ENCODE measurements at places on chromosomes 16 and 17.

DNA sequence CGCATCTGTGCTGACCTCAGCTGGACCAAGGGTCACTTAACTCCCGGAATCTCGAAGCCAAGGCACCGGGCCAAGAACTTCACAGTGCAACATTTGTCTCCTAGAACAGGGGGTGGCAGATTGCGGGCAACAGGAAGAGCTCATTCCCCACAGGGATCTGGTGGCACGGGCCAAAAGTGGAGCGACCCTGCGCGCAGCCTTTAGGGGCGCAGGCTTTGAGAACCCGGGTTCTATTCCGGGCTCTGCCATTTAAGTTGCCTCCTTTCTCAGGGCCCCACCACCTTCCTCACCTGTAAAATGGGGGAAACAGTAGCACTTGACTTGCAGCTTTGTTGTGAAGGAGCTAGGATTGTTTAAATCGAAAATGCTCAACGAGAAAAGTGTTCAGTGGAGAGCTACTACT is 651 bp downstream of the SHMT1 start:
- DNase-seq: no peak

DNA sequence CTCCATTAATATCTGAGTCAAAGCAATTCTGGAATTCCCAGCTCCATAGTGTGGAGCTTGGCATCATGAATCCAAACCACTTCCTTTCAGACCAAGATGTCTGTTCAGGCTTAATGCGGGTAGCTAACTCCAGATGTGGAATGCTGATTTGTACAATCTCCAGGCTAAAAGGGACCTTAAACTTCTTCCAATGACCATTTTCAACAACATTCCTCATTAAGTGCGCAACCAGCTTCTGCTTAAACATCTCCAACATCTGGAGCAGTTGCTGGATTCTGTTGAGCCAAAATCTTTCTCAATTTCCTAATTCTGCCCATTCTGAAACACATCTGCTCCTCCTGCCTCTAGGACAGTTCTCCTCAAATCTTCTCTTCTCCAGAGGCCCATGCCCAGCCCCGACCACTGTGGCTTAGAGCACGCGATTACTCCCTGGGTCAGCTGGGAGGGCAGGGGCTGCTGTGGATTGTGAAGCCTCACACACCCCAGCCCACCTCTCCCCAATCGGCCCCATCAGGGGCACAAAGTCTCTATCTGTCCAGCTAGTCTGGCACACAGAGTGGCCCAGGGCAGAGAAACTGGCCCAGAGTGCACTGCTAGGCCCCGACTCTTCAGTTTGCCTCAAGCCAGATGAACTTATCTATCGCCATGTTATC is 36.2 kb downstream of the ASPA start:
- DNase-seq: no peak

GRCh38 chr16:58793366-58793765 is 59.2 kb upstream of the GOT2 start:
- no peak for DNase-seq

DNA sequence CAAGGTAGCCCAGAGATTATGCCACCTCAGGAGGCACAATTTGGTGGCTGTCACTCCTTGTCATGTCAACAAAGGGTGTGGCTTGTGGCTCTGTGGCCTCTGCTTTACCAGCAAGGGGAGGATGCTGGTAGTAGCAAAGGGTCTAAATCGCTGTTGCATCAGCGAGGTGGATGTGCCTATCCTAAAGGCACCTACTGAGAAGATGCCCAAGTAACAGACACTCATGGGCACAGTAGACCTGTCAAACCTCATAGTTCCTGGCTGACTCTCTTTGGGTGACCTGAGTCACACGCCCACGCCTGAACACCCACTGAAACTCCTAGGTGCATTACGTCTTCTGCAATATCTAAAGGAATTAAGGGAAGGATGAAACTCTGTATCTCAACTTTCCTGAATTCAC is 139.5 kb downstream of the PRKCB start:
- DNase-seq: no peak
